ENCODE measurements at places on chromosomes 4 and X.

DNA sequence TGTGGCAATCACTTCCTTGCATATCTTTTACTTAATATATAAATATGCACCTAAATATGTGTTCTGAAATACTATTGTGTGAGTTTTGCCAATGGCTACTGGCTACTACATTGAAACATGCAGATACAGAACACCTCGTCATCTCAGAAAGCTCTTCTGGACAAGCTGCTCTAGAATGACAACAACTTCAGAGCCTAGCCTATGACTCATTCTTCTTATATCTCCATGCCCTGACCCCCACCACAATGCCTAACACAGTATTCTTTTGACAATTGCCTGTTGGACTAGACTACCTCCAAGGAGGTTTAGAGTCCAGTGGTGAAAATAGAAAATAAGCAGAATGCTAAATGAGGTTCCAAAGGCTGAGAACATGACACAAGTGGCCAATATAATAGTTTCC is 17.6 kb upstream of the DMP1 start:
- DNase-seq = no peak

- no peak for DNase-seq
Measured at GRCh38 chrX:3371163-3371562, 24.7 kb upstream of the MXRA5 start.

GRCh38 chrX:2696698-2697215 is 5.7 kb downstream of the CD99 start:
- DNase-seq = no peak

DNA sequence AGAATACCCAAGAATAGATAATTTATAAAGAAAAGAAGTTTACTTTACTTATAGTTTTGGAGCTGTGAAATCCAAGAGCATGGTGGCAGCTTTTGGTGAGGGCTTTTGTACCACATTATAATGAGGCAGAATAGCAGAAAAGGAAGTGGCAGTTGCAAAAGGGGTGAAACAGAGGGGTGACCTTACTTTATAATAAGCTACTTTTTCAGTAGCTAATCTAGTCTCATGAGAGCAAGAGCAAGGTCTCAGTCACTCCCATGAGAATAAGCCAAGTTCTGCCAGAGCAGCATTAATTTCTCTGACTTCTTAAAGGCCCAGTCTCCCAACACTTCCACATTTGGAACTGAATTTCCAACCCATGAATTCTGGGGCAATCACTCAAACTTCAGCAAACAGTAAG is 502.0 kb downstream of the GBA3 start:
- DNase-seq = no peak

GRCh38 chrX:139113708-139114107 is 402.2 kb upstream of the FGF13 start:
- no peak for DNase-seq

GRCh38 chrX:1093121-1093520 is 119.3 kb downstream of the CRLF2 start:
- peak; percentile 7 for DNase-seq

GRCh38 chr4:28227764-28228163 is 1367.1 kb downstream of the STIM2 start:
- DNase-seq = no peak

DNA sequence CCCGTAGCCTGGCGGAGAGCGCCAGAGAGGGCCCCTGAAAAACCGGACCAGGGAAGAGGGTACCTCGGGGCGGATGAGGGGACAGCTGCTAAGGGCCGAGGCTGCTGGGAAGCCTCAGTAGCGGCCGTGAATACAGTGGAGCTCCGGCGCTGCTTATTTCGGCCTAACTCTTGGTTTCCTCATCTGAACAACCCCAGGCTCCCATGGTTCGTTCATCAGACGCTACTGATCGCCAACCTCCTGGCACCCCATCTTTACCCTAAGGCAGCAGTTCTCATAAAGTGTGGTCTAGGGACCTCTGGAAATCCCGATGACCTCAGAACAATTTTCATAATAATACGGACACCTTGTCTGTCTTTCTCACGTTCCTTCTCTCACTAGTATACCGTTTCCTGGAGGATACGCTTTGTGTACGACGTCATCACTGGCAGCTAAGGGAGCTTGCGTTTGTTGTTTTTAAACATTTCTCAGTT is 645 bp upstream of the RAB28 start:
- DNase-seq = no peak

DNA sequence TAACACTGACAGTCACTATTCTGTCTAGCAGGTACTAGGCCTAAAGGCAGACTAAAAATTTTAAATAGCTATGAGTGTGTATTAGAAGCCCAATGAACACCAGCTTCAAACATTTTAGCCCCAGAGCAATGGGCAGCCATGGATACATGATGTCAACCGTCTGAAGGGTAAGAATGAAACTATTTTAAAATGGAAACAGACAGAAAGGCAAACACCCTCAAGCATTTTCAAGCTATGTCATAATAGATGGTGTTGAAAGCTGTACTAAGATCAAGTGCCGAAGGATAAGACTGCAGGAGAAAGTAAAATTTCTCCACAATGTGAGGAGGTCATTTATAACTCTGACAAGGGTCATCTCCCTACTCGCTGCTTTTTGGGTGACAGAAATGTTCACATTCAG is 225.0 kb downstream of the COL25A1 start:
- DNase-seq = no peak

- DNase-seq = no peak
Measured at GRCh38 chr4:165355900-165356300, 22.9 kb upstream of the CPE start.

DNA sequence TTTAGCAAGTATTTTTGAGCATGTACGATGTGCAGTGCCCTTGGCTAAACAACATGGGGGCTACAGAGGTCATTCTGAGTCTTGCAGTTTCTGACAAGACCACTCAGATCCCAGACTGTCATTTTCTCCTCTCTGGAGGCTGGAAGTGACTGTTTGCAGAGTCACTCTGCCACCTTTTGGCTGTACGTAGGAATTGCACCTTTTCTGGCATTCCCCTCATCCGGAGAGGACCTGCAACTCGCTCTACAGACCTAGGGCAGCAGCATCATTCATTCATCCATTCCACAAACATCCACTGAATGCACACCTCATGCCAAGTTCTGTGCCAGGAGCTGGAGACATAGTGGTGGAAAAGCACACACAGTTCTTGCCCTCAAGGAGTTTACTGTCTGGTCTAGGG is 160.4 kb upstream of the GPR101 start:
- DNase-seq = no peak

- no peak for DNase-seq
Measured at GRCh38 chr4:3127112-3127511, 52.6 kb downstream of the HTT start.

GRCh38 chr4:113643505-113643904 is 118.0 kb downstream of the CAMK2D start:
- DNase-seq = no peak

DNA sequence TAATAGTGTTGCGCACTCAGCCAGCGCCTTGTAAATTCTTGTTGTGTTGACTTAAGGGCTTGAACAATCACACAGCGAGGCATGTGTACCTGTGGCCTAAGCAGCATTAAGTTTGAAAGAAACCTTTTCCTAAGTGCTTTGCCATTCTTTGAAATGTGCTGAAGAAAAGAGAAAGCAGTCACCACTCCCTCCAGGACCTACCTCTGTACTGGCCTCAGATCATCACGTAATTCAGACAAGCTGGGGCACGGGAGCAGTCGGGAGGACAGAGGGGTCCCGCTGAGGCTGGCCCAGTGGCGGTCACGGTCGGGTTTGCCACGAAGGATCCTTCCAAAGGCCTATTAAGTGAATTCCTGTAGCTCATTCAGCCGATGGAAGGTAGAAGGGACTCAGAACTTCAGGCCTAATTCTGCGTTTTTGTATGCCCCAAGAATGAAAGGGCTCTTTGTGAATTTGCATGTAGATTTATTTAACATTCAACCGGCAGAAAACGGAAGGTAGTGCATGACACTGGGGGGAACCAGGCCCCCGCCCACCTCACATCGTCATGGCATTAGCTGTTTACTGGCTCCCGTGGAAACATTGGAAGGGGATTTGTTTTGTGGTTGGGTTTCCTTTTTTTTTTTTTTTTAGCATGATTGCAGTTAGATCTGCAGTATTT is 106.3 kb downstream of the TRAPPC11 start:
- no peak for DNase-seq

DNA sequence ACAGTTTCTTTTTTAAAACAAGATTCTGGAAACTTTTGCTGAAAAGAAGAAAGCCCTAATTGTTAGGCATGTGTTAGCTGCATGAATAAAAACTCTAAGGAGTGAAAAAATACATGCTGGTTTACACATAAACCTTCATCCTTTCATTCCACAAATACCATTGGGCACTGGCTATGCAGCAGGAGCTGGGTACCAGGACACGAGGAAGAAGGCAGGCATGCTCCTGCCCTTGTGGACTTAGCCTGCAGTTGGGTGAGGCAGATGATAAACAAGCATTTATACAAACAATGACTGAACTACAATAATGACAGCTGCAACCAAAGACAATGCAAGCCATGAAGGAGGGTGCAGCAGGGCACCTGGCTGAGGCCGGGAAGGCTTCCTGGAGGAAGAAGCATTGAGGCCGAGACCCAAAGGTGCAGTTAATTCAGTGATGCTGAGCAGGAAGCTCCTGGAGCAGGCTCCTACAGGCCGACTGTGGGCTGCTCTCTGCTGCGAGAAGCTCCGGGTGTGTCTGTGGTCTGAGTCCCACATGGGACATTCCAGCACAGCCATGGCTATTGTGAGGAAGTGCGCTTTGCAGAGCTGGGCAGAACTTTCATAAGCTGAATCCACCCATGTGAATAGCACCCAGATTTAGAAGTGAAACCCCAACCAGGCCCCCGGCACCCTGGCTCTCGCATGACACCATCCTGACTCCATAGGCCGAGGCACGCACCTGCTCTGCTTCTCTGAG is 44.0 kb upstream of the MXD4 start:
- DNase-seq = no peak

- DNase-seq = no peak
Measured at GRCh38 chrX:74670028-74670427, 55.6 kb upstream of the RLIM start.

- no peak for DNase-seq
Measured at GRCh38 chr4:85246055-85246454, 228.9 kb upstream of the ARHGAP24 start.

DNA sequence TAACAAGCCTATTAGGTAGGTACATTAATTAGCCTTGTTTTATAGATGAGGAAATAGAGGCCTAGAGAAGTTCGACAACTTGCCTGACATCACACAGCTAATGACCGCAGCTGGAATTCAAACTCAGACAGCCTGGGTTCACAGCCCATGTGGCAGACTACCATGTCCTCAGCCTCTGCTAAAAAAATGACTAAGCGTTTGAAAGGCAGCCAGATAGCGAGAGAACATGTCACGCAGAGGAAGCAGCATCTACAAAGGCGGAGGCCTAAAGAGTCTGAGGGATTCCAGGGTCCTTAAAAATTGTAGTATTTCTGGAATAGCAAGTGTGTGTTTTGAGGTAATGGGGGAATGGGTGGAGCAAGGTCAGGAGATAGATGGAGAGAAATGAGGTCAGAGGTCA is 33.2 kb upstream of the BMP15 start:
- no peak for DNase-seq

DNA sequence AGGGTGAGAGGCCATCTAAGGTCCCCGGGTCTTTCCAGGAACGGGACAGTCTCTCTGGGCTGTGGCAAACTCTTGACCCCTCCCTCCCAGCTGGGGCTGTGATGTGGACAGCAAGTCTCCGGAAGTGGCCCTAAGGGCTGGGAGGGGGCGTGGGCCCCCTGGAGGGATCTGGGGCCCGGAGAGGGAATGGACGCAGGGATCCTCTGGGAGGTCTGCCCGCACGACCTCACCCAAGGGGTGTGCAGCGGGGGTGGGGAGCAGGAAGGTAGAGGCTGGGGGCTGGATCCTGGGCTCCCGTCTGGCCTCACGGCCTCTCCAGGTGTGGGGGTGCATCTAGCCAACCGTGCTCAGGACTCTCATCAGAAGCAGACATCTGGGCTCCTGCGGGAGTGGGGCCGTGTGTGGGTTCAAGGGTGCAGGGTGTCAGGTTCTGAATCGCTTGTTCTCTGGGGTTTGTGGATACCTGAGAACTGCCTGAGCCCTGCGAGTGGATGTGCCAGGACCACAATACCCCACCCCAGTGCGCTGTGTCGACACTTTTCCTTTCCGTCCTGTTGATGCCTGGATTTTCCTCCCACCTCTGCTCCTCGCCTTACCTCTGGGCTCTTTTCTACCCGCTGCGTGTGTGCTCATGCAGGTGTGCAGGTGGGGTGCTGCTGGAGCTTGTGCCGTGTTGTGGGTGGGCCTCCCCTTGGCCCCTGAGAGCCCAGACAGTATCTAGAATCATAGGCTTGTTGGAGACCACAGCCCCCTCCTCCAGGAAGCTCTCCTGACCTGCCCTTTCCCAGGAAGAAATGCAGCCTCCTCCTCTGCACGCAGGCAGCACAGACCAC is 915 bp downstream of the CPZ start:
- no peak for DNase-seq

DNA sequence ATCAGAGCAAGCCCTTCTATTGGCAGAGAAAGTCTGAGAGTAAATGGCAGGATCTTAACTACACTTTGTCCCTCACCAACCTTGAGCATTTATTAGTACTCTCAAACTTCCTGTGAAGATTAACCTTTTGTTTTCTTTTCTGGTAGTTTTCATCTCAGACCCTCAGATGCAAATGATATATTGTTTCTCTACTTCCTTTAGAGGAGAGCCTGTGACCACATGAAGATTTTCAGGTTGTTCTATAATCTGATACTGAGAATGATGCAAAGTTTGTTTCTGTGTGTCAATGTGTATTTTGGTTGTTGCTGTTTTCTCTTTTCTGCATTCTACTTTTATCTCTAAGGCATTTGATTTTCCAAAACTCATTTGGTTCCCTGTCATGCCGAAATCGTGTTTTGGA is 165.8 kb upstream of the CYSLTR1 start:
- DNase-seq = no peak

GRCh38 chr4:1018147-1019020 is 7.0 kb downstream of the FGFRL1 start:
- no peak for DNase-seq

- no peak for DNase-seq
Measured at GRCh38 chr4:38266616-38267015, 306.4 kb downstream of the PTTG2 start.

DNA sequence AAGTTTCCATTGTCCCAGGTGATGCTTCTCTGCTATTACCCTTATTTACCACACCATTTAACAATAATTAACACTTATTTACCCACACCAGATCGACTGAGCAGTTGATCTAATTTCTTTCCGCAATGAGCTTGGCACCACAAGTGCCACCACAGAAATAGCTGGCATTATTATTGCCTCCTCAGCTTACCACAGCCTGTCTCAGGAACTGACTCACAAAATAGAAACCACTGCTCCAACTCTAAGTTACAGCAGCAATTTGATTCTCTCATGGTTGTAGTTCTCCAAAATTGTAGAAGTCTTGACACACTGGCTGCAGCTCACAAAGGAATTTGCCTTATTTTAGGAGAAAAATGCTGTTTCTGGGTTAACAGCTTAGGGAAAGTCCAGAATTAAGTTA is 22.5 kb downstream of the ZNF721 start:
- no peak for DNase-seq

DNA sequence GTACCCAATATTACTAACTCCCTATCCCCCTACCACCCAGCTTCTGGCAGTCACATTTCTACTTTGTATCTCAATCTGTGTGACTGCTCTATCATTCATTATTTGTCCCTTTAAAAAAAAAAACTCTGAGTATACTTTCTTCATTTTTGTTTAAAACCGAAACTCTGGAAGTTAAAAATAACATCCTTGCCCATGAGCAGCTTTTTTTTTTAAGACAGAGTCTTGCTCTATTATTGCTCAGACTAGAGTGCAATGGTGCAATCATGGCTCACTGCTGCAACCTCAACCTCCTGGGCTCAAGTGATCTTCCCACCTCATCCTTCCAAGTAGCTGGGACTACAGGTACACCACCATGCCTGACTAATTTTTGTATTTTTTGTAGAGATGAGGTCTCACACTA is 15.8 kb downstream of the UBE2K start:
- no peak for DNase-seq

All from stimulated activated CD8-positive, alpha-beta memory T cell treated with anti-CD3 and anti-CD28 coated beads, Interleukin-2, amount 100 ng/mL, for 1 hour (primary cell).